ENCODE measurements at places on chromosomes 2 and 18.

GRCh38 chr2:8617048-8617447, 64.8 kb upstream of the ID2 start:
- no peak for DNase-seq

DNA sequence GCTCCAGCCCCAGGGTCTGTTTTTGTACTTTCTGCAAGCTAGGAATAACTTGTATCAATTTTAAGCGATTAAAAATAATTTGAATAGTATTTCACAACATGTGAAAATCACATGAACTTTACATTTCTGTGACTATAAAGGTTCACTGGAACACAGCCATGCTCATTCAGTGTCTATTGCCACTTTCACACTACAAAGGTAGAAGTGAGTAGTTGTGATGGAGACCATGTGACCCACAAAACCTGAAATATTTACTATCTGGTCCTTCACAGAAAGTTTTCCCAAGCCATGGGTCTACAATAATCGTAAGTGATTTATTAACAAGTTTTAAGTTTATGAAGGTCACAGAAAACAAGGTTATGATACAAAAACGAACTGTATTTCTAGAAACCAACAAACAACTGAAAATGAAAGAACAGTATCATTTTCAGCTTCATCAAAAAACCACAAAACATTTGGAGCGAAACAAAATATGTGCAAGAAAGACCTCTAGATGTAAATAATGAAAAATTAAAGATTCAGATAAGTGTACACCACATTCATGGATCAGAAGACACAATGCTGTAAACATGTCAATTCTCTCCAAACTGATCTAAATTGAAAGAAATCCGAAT, 68.9 kb upstream of the DNER start:
- DNase-seq: no peak

DNA sequence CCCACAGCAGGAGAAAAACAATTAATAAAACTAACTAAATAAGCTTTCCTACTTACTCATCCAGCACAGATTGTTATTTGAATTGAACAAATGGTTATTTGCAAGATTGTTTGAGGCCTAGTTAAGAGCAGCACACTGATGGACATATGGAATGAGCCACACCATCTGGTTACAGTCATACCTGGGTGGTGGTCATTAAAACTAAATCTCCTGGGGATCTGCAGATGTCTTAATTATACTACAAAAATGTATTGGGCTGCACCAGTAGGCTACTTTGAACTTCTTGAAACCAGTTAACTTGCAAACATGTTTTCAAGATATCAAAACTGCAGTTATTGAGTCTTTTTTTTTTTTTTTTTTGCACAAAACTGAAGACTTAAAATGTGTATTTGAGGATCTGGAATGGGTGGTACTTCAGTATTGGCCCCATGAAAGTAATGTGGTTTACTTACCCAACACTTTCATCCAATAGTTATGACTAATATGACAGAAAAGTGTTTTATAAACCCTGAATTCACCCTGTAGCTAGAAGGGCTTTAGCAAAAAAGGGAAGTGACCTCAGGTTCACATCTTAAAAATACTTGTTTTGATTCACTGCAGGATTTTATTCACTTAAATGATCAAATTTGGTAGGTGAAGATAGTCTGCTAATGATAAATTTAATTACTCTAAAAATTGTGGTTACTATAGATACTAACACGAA, 10.8 kb downstream of the AGFG1 start:
- DNase-seq: peak; percentile 53

GRCh38 chr2:224379986-224380385, 21.9 kb downstream of the FAM124B start:
- no peak for DNase-seq

GRCh38 chr2:70918016-70918415, 17.7 kb upstream of the ATP6V1B1 start:
- DNase-seq: no peak

GRCh38 chr2:51224790-51225189, 192.9 kb upstream of the NRXN1 start:
- no peak for DNase-seq

- no peak for DNase-seq
Observed at GRCh38 chr2:157172239-157172638, 85.3 kb upstream of the GALNT5 start.

GRCh38 chr2:46815121-46815802, 100.3 kb downstream of the MCFD2 start:
- peak; percentile 69 for DNase-seq

GRCh38 chr2:95329891-95330793, 33.0 kb downstream of the KCNIP3 start:
- no peak for DNase-seq

Data from inflammatory macrophage treated with lipopolysaccharide for 1 hour (primary cell).